Stimulated activated CD4-positive, alpha-beta T cell treated with anti-CD3 and anti-CD28 coated beads, Interleukin-1b, Interleukin-23, amount 100 ng/mL, for 1 hour (primary cell): ENCODE measurements at places on chromosomes 1 and 21.

DNA sequence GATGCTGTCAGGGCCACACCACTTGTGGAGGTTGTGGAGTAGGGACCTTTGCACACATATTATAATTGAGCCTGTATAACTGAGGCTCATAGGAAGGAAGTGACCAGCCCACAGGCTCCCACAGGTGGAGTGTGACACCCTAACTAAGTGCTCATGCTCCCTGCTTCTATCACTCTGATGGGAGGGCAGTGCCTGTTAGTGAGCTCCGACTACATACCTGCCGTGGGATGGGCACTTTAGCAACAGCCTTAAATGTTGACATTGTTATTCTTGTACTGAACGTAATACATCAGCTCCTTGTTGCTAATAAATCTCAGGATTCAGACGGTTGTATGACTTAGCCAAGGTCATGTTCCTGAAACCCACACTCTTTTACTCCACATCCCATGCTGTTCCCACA, 58.0 kb downstream of the BEND5 start:
- DNase-seq = no peak

GRCh38 chr1:181135815-181136737, 47.6 kb downstream of the IER5 start:
- DNase-seq = no peak

- no peak for DNase-seq
Observed at GRCh38 chr21:42661688-42662429, 8.4 kb downstream of the PDE9A start.

- DNase-seq = no peak
Observed at GRCh38 chr1:53286955-53287354, 40.9 kb downstream of the LRP8 start.

GRCh38 chr1:90204023-90204590, 209.2 kb downstream of the ZNF326 start:
- DNase-seq = no peak

DNA sequence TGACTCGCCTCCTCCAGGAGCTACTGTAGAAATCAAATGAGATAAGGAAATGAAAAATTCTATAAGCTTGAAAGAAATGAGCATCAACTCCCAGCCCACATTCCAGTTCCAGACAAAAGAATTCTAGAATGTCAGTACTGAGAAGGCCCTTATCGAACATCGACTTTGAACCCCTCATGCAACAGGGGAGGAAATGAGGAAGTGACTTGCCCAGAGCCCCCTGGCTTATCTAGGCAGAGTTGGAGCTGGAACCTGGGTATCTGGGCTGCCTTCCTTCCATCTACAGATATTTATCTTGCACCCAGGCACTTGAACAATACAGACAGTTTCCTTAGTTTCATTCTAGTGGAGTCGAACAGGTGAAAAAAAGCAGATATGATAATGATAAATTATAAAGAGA, 22.3 kb downstream of the MECR start:
- no peak for DNase-seq

DNA sequence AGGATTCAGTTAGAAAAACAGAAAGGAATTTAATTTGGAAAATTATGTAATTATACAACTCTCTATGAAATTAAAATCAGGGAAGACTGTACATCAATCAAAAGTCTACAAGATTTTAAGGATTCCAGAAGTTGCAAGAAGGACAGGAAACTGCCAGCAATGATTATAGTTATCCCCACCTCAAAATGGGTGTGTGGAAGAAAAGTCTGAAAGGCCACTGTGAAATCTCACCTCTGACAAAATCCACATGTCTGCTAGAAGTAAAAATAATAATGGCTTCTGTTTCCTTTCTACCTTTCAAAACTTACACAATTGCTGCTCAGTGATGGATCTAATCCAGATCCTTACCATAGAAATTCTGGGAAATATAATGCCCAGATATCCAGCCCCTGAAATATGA, 708.1 kb upstream of the ADGRL4 start:
- no peak for DNase-seq

DNA sequence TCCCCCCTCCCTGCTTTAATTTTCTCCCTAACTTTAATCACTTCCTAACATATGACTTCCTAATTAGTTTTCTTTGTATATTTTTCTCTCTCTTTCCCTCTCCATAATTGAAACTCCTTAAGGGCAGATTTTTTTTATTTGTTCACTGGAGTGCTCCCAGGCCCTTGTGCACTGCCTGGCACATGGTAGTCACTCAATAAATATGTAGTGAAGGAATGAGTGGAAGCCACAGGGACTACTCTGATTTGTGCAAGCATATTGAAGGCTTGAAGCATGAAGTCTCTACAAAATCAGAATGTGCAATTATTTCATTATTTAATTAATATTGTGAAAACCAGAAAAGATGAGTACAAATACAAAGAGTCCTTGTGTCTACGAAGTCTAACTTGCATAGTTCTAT, 41.5 kb downstream of the SNX7 start:
- no peak for DNase-seq

DNA sequence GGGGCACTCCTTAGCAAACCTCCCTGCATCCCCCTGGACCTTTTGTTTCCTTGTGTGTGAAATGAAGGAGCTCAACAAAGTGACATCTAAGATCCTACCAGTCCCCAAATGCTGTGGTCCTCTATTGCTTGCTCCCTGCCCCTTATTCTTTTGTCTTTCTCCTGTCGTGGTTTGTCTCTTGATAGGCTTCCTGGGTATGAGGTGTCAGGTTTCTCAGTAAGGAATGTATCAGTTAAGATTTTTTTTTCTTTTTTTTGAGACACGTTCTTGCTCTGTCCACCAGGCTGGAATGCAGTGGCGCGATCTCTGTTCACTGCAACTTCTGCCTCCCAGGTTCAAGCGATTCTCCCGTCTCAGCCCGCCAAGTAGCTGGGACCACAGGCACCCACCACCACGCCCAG, 16.8 kb downstream of the CNIH3 start:
- DNase-seq = no peak

- no peak for DNase-seq
Observed at GRCh38 chr21:40602080-40602479, 244.9 kb downstream of the DSCAM start.

DNA sequence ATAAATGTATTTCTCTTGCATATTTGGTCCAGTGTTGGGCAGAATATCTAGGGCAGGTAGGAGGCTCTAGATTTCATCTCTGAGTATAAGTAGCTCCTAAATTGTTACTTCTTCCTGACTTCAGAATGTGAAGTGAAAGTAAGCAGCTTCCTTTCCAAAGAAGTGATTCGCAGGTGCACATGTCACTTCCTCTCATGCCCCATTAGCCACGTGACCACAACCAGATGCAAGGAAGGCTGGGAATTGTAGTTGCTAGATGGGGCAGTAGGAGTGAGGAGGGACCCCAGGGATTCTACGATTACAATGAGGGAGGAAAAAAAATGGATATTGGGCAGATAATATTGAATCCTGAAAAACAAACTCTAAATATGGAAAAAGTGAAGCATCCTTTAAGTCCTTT, 113.2 kb upstream of the CYYR1 start:
- no peak for DNase-seq

GRCh38 chr1:109477821-109478220, 5.9 kb upstream of the ATXN7L2 start:
- no peak for DNase-seq

DNA sequence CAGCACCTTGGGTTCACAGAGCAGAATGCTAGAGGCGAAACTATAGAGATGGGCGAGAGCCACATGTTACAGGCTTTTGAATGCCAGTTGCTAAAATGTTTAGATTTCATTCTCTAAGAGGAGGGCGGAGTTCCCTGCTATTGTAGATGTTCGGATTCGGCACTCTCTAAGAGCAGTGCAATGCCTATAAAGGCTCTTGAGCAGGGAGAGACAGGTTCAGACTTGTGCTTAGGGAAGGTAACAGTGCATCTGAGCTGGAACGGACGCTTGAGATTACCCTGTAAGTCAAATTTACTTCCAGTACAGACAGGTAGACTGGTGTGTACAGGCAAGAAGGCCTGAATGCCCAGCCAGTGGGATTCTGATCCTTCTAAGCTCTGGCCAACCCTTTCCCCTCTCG, 15.3 kb downstream of the LURAP1 start:
- no peak for DNase-seq

GRCh38 chr1:229989591-229990248, 77.3 kb upstream of the GALNT2 start:
- DNase-seq = no peak

DNA sequence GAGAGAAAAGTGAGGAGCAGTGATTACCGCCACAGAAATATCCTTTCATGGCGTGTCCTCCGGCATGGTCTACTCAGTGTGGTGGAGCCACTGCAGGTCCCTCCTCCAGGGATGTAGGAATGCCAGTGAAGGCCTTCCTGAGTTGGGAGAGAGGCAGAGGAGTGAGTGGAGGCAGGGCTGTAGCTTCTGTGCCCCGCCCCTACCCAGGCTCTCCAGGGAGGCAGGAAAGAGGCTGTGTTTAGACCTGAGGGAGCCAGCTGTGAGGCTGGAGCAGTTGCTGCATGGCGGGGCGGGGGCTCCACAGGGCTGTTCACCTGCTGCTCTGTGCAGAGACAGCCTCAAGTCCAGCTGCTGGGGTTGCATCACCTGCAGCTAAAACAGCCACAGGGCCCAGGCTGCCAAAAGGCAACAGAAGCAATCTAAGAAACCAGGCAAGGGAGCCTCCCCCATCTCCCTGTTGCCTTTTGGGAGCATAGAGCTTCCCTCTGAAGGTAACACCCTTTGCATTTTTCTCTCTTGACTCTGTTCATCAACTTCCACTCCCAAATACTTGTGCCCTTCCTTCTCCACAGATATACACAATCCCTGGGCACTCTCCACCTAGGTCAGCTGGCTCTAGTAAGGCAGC, 801 bp upstream of the ANXA9 start:
- DNase-seq = no peak

- peak; percentile 73 for DNase-seq
Observed at GRCh38 chr1:202189001-202189790, 4.4 kb upstream of the LGR6 start.

GRCh38 chr1:25204797-25205480, 27.4 kb downstream of the SYF2 start:
- no peak for DNase-seq

DNA sequence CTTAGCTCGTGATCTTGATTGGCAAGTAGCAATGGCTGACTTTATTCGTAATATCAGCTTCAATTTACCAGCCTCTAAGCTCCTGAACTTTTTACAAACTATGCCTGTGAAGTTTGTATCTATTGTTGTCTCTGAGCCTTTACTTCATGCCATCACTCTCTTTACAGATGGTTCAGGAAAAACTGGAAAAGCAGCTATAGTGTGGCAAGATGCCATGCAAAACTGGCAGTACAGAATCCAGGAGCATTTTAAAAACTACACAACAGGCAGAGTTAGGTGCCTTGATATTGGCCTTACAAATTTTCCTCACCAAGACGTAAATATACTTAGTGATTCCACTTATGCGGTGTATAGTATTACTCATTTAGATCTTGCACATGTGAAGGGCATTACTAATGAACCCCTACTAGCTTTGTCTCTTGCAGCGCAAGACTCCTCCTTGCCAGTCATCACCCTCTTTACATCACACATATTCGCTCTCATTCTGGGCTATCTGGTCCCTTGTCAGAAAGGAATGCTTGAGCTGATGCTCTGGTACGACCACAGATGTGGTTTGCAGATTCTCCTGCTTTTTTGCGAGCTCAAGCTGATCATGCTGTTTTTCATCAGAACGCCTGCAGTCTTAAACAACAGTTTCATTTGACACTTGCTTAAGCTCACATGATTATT, 36.3 kb downstream of the CLCA1 start:
- no peak for DNase-seq

GRCh38 chr1:107952989-107953388, 12.0 kb downstream of the VAV3 start:
- DNase-seq = no peak

DNA sequence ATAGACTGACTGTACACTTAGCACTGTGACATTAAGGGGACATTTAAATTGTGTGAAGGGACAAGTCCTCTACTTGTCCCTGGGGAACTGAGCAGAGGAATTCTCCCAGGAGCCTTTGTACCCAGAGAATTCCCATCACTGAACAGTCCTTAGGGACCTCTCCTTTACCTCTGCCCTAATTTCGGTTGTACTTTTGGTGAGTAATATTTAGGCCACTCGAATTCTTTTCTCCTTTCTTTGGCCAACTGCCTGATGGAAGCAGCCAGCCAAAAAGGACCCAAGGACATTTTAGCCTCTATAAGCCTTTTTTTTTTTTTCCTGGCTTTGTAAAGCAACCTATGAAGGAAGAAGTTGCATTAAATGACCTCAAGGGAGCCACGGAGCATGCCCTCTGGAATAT, 71.5 kb downstream of the NR5A2 start:
- DNase-seq = no peak

GRCh38 chr1:966704-967300, 520 bp downstream of the PLEKHN1 start:
- DNase-seq = peak; percentile 76

GRCh38 chr1:232062967-232063366, 436.4 kb downstream of the DISC1 start:
- DNase-seq = no peak

- DNase-seq = no peak
Observed at GRCh38 chr1:69403756-69404320, 163.9 kb upstream of the LRRC7 start.

DNA sequence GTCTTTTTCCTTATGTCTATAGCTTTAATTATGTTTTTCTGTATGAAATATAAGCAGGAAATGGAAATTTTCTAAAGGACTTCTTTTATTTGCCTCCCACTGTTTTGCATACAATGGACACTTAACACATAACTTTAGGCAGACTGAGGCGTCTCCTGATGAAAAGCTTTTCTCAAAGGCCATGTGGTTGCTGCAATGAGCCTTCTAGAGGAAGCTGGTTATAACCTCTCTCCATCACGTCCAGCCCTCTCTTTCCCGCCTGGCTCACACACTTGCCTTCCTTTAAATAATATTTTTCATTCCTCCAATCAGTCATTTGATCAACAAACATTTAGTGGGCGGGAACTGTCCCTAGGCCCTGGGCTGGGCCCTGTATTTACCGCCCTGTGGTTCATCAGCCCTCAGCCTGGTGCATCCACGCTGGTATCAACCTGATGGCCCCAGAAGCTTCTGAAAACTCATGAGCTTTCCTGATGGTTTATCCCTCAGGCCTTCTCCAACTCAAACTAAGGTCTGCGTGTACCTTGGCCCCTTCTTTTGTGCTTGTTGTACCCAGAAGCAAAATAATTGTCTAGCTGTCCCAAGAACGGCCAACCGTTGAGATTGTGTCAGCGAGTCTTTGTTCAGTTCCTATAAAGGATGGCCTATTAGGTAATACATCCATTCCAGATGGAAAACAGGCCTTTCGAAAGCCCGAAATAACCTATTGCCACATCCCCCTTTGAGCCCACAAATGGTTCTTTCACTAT, 75.3 kb upstream of the LYST start:
- DNase-seq = no peak
